Activated naive CD4-positive, alpha-beta T cell treated with Interleukin-2 at 50 U/mL for 16 hours (primary cell): ENCODE measurements at places on chromosomes 3 and 15.

DNA sequence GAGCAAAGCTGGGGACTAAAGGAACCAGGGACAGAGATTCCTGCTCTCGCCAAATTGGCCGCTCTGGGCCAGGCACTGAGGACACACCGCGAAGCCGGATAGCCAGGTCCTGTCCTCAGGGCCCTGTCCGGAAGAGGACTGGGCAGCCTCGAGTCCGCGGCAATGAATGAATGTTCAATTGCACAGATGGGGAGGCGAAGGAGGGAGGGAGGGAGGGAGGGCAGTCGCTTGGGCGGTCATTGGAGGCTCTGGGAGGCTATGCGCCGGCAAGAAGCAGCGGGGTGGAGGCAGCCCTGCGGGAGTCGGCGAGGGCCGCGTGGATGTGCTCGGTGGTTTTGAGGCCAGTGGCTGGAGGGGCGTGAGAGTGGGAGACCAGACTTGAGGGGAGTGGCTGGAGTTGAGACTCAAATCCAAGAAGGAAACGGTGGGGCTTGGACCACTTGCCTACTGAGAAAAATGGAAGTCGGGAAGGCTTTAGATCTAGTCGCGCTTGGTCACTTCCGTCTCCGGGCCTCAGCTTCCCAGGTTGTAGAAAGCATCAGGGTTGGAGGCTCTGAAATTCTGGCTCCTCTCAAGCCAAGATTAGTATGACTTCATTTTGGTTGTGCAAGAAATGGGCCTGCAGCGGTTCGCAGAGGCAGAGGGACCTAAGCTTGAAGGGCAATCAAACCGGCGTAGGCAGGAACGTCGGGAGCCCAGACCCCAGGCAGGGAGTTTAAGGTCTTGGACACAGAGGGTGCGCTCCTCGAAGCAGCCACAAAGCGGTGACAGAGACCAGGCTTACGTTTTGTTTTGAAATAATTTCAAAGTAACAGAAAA, 21.1 kb upstream of the PLXND1 start:
- DNase-seq: peak; percentile 69

DNA sequence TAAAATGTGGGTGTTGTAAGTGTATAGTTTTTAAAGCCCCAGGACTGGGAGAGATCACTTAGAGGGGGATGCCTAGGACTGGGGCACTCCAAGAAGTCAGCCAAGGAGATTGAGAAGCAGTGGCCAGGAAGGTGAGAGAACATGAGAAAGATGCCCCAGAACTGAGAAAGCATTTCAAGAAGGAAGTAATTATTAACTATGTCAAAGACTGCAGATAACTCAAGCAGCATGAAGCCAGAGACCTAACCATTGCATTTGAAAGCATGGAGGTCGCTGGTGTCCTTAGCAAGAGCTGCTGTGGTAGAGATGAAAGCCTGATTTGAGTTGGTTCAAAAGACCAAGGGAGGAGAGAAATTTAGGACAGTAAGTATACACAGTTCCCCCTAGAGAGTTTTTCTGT, 30.6 kb upstream of the SLC2A2 start:
- no peak for DNase-seq

- no peak for DNase-seq
Measured at GRCh38 chr3:44020143-44020542, 221.5 kb upstream of the TOPAZ1 start.

GRCh38 chr3:51814034-51814433, 35.0 kb upstream of the IQCF6 start:
- DNase-seq: no peak

- peak; percentile 3 for DNase-seq
Measured at GRCh38 chr3:40971191-40972168, 227.8 kb upstream of the CTNNB1 start.

- peak; percentile 33 for DNase-seq
Measured at GRCh38 chr3:179929091-179929529, 107.6 kb downstream of the PEX5L start.
